ENCODE measurements at places on chromosomes 2 and 18. TPM values are rescaled to one million over a fixed set of nuclear protein-coding genes. Genes with fewer than 3 reads are reported as not detected.

- DNase-seq = no peak
Measured at GRCh38 chr2:61557381-61557780, 19.2 kb upstream of the XPO1 start.

DNA sequence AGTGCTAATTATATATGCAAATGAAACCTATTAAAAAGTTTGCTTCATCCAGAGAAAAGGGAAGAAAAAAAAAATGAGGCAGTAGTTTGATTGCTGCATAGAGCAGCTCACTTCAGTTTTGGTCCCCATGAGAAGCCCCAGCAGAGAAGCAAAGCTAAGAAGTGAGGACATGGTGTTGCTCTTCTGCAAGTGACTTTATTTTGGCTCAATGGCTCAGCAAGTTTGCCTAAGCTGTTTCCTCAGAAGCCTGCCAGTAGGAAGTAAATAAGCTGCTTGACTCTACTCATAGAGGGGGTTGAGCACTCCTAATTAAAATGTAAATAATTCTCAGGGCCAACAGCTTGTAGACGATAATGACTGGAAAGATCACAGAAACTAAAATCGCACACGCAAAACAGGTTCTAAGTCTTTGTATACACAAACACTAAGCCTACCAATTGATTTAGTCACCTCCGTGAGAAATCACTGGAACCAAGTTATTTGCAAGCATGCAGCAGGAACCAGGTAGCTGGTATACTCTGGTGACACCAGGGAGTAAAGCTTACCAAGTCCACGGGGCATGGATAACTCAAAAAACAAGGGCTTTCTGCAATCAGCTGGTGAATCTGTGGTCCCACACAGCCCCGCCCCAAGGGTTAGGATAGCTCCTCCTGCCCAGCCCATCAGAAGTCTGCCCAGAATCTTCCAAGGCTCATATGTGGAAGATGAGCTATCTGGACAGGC is 39.7 kb upstream of the NABP1 start:
- peak; percentile 3 for DNase-seq

- DNase-seq = no peak
Measured at GRCh38 chr2:85273738-85274731, 53.8 kb downstream of the TGOLN2 start.

- DNase-seq = peak; percentile 55
Measured at GRCh38 chr2:27494284-27494943, 586 bp downstream of the FNDC4 start.

- no peak for DNase-seq
Measured at GRCh38 chr2:21262426-21262940, 138.7 kb downstream of the TDRD15 start.

DNA sequence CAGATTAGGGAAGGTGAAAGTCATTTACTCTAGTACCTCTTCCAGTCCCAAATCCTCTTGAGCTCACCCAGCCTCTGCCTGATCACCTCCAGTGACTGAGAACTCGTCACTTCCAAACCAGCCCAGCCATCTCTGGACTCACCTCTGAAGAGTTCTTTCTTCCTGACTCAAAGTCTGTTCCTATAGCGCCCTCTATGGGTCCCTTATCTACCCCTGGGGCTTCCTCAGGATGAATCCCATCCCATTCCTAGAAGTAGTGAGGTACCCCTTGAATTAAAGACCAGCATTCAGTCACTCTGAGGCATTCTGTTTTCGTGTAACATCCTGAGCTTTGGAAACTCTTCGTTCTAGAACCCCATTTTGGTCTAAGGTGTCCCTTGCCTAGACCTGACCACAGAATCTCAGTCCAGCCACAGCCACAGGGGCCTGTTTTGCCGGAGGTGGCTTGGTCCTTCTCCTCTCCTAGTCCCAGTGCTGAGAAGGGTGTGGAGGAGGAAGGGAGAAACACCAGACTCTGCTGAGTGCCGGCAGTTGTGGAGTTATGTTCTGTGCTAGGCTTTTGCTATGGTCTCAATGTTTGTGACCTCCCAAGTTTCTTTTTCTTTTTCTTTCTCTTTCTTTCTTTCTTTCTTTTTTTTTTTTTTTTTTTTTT is 32.7 kb downstream of the SIX3 start:
- peak; percentile 98 for DNase-seq

ABCG5 gene
- total RNA-seq = not detected

DNA sequence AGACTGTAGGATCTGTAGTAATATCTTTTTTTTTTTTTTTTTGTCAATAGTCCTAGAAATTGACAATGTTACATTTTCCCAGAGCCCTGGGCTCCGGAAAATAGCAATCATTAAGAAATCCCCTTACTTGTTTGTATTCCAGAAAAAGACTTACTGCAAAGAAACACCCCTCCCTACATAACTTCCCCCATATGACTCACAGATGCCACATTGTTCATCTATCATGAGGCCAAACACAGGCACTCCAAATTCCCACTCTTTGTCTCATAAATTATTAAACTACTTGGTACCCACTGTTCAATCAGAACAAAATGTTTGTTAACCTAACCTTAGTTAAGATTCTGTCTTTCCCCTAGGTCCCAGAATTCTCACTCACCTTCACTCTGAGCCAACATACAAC is 53.5 kb downstream of the TEX51 start:
- DNase-seq = no peak

DNA sequence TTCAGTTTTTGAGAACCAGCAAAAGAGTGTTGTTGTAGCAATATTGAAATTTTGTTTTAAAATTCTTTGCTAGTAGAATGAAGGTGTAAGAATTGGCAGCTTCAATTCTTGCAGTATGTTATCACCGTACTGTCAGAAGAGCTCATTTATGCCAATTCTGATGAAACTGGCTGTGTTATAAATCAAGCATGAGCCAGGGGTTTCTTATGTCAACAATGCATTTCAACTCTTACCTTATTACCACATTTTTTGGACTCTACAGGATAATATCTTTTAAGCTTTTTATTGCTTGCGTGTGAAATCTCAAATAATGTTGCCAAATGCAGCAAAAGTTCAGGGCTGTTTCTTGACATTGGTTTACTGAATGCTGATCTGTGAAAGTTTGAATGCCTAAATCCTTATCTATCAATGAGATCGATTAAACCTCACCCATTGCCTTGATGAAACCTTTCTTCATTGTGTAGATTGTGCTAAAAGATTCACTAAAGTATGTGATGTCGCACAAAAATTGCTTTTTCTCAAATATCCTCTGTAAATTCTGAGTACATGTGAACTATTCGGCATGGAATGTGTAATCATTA is 1389.3 kb upstream of the ZEB2 start:
- no peak for DNase-seq

GRCh38 chr18:74146756-74147155 is 878 bp downstream of the FBXO15 start:
- no peak for DNase-seq

GYPC gene
- 19.6 TPM for total RNA-seq

DTNA gene
- total RNA-seq = 25.1 TPM

Data from GM23338 (cell line).